ENCODE measurements at places on chromosomes 3 and 15.

- DNase-seq, result no peak
Observed at GRCh38 chr15:71115567-71116351, 488 bp downstream of the THSD4 start.

DNA sequence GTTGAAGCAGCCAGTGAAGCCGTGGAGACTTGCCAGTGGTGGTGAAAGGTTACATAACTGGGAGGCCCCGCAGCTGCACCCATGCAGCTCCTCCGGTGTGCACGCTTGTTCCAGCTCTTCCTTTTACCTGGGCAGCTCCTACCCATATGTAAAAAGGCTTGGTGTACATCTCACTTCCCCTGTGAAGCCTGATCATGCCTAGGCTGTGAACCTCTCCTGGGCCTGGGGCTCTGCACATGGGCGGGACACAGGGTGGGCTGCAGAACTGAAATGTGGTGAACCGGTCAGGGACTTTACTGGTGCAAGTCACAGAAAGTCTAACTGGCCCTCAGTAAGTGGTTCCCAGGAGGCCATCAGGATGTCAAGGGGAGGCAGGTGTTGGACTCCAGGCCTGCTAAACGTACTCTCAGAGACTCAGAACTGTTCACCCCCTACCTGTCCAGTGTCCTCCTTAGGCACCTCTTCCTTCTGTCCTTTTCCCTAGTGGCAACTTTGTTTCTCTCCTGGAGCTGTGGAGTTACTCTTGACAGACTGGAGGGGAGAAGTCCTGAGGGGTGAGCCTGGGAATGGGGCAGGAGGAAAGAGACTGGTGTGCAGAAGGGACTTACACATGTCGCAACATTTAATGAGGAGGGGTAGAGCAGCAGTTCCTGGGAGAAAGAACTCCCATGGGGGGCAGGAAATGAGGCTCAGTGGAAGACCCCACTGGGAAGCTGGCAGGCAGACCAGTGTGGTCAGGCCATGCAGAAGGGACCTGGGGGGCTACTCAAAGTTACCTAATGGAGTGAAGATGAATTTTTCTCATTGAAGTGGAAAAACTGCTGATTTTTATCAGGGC, 148.1 kb downstream of the EEFSEC start:
- DNase-seq, result no peak

GRCh38 chr15:95770196-95770595, 560.3 kb upstream of the NR2F2 start:
- DNase-seq, result no peak

- DNase-seq, result no peak
Observed at GRCh38 chr15:64045774-64046420, 388 bp downstream of the DAPK2 start.

- no peak for DNase-seq
Observed at GRCh38 chr15:68414206-68414555, 17.8 kb downstream of the ITGA11 start.

- DNase-seq, result no peak
Observed at GRCh38 chr3:145898487-145898886, 262.5 kb downstream of the PLOD2 start.
